ENCODE measurements at places on chromosomes 1 and 21.

DNA sequence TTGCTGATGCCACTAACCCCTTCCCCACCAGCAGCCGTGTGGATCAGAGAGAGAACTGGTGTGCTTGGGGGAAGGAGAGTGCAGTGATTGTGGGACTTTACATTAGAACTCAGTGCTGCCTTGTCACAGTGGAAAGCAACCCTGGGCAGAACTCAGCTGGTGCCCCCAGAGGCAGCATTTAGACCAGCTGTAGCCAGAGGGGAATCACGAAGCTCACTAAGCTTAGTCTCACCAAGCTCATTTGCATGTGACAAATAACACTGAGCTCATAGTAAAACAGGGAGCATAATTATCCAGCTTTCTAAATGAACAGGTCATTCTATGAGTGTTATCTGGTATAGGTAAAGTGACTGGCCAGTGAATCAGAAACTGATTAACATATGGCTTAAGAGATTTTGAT is 9.8 kb upstream of the SMAP2 start:
- no peak for DNase-seq

DNA sequence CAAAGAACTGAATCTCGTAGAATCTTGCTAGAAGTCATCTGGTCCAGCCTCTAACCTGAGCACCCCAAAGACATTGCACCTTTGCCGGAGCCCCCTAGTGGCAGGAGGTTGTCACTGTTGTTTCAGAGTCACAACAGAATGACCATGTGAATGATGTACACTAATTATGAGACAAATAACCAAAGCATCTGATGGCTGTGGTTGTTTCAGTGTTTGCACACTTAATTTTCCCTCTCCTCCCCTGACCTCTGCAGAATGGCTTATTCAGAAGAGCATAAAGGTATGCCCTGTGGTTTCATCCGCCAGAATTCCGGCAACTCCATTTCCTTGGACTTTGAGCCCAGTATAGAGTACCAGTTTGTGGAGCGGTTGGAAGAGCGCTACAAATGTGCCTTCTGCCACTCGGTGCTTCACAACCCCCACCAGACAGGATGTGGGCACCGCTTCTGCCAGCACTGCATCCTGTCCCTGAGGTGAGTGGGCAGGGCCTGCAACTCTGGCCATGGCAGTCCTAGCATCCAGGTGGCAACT is 26.4 kb downstream of the TRAF5 start:
- peak; percentile 6 for DNase-seq

- DNase-seq: no peak
These were observed 61.1 kb upstream of the PTBP2 start for GRCh38 chr1:96660503-96660902.

- no peak for DNase-seq
These were observed 7.5 kb upstream of the CYP4A11 start for GRCh38 chr1:46948629-46949416.

Measured in NCI-H1105 treated with DMSO at 0.1 percent for 48 hours (cell line).